ENCODE measurements at places on chromosomes 5 and 9.
A peak's percentile ranks its signal among the peaks of the same experiment; 100 is the strongest.

GRCh38 chr9:137478962-137479861 lies 20.1 kb upstream of the NSMF start:
- no peak for DNase-seq

GRCh38 chr9:71582347-71582746 lies 186.0 kb downstream of the CEMIP2 start:
- no peak for DNase-seq

- DNase-seq = peak; percentile 41
Observed at GRCh38 chr5:54091307-54092130, 218.9 kb downstream of the ARL15 start.

GRCh38 chr9:124764774-124765438 lies 6.2 kb downstream of the NR6A1 start:
- no peak for DNase-seq

DNA sequence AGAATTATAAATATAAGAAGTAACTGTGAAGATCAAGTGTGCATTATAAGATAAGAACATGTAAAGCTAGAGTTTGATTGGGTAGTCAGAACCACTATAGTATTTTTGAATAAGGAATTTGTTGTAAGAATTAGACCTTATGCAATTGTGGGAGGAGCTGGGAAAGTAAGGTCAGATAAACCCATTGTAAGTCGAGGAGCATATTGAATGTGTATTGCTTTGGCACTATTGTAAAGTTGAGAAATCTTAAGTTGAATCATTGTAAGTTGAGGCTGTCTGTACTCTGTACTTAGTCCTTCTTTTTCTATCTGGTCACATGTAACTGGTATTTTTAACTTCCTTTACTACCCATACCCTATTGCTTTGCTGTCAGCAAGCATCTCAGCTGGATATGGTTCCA lies 158.7 kb downstream of the CCDC171 start:
- DNase-seq = no peak

- peak; percentile 40 for DNase-seq
Observed at GRCh38 chr9:79220251-79220650, 351.5 kb upstream of the TLE4 start.

DNA sequence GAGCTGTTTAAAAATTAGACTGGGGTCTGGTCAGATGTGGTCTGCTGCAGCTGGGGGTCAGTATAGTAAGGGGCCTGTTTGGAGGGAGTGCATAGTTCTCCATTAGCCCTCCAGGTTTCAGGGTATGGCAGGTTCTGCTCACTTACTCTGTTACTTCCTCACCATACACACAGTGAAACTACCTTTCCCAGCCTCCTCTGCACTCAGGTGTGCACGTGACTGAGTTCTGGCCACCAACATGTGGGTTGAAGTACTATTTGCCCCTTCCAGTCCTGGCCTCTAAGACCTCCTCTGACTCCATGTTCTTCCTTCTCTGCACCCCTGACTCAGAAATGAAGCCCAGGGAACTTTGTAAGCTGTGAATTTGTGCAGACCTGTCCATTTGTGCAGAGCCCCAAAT lies 190.5 kb upstream of the CLINT1 start:
- no peak for DNase-seq

DNA sequence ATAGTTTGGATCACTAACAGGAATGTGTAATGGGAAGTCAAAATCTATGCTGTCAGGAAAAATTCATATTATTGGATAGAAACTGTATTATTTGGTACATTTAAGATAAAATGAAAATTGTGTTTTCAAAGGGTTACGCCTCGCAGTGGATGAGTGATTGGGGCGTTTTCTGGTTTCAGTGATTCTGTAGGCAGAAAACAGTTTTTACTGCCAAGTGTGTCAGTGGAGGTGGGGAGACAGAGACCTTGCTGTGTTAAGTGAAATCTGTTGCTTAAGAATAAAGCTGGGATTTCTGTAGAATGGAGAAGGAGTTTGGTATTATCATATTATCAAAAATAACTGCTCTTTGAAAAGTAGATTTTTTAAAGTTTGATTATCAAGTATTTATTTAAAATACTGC lies 69.7 kb downstream of the GHR start:
- no peak for DNase-seq

DNA sequence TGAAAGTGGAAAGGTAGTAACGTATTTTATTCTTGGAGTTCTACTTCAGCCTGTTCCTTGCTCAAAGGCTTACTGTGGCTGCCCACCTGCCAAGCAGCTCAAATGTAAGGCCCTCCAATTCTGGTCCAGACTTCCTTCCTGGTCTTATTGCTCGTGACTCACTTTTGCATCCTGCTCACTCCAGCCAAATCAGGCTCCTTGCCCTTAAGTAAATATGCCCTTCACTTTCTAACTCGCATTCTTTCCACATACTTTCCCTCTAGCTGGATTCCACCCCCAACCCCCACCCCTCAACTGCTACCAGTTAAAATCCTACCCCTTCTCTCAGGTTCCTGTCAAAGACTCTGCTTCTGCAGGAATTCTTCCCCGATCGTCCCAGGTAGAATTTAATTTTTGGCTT lies 96.6 kb downstream of the GALNT10 start:
- peak; percentile 86 for DNase-seq

DNA sequence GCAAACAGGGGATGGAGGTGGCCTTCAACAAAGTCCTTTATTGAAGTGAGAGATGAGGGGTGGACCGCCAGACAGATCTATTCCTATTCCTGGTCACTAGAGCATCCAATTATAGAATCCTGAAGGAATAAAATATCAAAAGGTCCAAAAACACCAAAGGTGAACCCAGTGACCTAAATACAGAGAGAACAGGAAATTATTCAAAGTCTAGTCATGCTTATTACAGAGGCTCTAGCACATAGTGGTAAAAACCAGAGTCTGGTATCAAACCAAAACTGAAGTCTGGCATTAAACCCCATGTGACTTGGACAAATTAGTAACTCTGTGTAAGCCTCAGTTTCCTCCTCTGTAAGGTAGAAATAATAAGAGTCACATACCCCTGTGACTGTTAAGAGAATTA lies 100.5 kb upstream of the SNX2 start:
- no peak for DNase-seq

GRCh38 chr9:105757496-105758251 lies 63.3 kb downstream of the TMEM38B start:
- no peak for DNase-seq

- DNase-seq = peak; percentile 65
Observed at GRCh38 chr5:61277190-61277589, 54.9 kb upstream of the ZSWIM6 start.

- DNase-seq = no peak
Observed at GRCh38 chr9:93954434-93955061, 607 bp downstream of the BARX1 start.

GRCh38 chr9:4923580-4924544 lies 61.2 kb upstream of the JAK2 start:
- DNase-seq = no peak

DNA sequence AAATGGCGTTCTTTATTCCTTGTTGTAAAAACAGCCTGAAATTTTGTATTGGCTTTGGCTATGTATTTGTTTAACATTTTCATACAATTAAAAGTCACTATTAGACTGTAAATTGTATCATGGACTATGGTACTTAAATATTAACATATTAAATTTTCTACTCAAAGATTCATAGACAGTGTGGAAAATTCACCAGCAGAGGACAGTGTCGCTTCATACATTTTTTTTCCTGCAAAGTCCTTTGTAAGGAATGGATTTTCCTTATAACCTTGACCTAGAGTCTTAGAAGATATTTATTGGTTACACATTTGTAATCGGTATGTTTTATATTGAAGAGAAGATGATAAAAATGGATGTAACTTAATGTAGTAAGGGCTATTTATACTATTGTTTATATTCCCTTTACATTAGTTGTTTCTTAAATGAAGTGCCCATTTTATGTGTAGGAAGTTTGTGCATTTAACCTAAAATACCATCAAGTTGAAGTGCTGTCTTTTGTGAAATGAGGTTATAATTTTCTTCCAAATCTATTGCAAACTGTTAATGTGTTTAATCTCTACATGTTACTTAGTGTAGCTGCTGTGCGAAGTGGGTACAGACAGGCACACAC lies 150.1 kb downstream of the KDM4C start:
- peak; percentile 34 for DNase-seq

DNA sequence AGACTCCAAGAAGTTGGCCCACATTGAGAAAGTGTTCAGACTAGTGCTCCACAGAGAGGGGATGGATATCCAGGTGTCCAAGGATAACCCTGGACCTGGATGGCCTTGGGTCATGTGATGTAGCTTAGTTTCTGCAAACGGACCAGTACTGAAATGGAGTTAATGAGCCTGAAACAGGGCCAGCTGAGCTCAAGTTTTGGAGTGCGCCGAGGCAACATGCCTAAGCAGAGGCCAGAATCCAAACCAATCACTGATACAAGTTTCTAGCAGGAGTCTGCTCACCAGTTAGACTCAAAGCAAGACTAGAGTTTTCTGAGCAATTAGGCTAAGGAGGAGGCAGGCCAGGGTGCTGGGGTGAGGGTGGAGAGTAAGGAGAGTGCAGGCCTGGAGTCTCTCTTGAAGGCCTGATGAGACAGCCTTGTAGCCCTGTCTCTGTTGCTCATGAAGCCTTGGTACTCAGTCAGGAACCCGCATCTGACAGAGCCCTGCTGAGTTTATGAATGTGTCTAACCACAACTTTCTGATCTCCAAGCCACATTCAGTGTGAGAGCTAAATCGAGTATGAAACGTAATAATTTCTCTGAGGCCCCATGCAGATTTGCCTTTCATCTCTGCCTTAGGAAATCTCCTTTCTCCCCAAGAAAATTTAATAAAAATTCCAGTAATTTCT lies 68.9 kb upstream of the EQTN start:
- peak; percentile 72 for DNase-seq

DNA sequence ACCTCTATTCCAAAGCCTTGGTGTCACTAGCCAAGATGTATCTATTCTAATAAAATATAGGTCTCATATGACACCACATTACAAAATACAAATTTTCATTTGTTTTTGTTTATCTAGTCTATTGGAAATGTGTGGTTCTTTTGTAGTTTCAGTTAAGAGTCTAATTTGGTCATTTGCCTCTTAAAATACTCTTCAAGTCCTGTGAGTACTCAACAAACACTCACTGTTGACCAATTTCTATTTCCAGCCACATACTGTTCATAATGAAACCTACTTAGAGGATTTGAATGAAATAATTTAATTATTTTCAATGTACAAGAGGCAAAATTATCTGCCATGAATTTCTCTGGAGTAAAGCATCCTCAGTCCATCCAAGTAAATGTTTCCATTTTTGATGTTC lies 40.6 kb downstream of the SLC1A3 start:
- DNase-seq = no peak

DNA sequence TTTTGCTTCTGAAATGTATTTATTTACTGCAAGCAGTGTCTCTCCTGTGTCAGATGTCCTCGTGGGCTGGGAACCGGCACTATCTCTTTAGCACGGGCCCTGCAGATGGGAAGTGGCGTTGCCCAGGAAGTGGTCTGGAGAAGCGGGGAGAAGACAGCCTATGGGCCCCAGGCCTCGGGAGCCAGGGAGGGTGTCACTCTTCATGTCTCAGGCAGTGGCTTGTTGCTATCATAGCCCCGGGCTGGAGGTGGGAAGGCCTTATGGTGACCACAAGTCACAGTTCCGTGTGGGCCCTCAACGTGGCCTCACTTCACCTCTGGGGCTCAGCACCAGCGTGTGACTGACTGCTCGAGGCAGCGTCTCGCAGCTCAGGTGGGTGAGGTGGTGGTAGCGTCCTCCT lies 41.4 kb downstream of the SYK start:
- no peak for DNase-seq

GRCh38 chr9:847505-847904 lies 6.0 kb downstream of the DMRT1 start:
- no peak for DNase-seq

- no peak for DNase-seq
Observed at GRCh38 chr5:151571270-151572173, 19.6 kb downstream of the FAT2 start.

GRCh38 chr5:110329955-110330525 lies 396.4 kb downstream of the TMEM232 start:
- DNase-seq = no peak

DNA sequence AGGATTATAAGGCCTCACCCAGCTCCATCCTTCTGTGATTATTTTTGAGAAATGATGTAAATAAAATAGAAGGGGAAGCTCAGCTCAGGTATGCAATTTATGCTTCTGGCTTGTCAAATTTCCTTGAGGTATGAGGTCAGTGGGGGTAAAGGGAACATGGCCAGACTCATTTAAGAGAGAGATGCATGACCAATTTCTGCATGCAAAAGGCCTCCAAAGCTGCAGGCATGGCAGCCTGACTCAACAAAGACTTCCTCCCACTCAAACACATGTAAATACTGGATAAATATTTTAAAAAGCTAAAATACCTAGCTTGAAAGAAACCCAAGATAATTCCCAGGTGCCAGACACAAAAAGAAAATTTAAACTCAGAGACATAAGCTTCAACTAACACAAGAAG lies 101.4 kb upstream of the SLC1A3 start:
- DNase-seq = no peak

DNA sequence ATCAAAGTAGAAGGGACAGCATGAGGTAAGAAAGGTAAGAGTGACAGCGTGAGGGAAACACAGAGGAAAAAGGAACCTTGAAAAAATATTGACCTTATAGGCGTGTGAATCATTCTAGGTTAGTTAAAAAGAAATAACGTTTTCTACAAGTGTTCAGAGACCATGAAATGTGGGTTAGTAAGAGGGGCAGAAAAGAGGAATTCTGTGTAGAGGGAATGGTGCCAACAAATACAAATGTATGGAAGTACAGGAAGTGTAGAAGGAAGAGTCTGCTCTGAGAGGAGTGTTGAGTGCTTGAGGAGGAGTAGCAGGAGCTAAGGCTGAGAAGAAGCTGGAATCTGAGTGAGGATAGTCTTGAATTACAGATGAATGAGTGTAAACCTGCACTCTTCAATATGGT lies 418.6 kb upstream of the RIOK2 start:
- no peak for DNase-seq

DNA sequence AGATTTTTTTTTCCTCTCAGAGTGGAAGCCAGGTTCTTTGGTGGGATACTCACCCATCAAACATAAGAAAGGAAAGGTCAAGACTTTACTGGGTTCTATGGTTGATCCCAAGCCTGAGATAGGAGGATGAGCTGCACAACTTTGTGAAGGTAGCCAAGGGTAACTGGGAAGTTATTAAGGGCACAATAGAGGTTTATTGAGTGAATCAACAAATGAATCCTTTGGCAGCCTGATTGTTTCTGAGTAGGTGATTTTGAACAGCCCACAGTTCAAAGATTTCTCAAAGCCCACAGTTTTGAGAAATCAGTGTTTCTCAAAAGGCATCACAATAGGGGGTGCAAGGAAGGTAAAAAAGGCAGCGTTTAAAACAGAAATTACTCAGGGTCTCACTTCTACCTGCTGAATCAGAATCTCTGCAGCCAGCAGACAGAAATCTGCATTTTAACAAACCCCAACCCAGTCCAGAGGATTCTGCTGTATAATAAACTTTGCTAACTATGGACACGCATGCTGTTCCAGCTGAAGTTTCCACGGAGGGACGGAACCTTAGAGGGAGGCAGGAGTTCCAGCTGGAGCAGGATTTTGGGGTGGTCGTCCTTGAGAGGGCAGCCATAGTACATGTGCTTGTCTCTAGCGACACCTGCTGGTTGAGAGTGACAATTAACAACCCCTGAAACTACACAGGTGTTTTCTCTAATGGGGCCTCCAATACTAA lies 32.7 kb upstream of the FSD1L start:
- DNase-seq = peak; percentile 47

Data from fibroblast of skin of right quadriceps (primary cell).